ENCODE measurements at places on chromosomes 2 and 18. TPM values are rescaled to one million over a fixed set of nuclear protein-coding genes. Genes with fewer than 3 reads are reported as not detected.
A peak's percentile ranks its signal among the peaks of the same experiment; 100 is the strongest.

SNED1 gene
- total RNA-seq = 11.8 TPM

DNA sequence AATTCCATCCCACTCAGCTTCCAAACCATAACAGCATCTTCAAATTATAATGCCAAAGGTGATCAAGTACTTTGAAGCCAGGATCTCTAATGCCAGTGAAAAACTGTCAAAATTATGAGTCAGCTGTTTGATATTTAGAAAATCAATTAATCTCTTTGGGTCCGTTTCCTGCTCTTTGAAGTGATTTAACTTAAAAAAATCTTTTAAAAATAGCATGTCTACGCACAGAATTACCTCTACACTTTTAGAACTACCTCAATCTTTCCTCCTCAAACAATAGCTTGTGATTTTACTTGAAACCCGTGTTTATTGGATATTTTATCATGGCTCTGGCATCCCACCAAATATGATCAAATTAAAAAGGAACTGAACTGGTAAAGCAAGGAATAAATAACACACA is 31.3 kb upstream of the TANK start:
- DNase-seq = no peak

CKAP2L gene
- 0.81 TPM for total RNA-seq

- no peak for DNase-seq
Observed at GRCh38 chr2:98438190-98439133, 6.2 kb upstream of the INPP4A start.

DNA sequence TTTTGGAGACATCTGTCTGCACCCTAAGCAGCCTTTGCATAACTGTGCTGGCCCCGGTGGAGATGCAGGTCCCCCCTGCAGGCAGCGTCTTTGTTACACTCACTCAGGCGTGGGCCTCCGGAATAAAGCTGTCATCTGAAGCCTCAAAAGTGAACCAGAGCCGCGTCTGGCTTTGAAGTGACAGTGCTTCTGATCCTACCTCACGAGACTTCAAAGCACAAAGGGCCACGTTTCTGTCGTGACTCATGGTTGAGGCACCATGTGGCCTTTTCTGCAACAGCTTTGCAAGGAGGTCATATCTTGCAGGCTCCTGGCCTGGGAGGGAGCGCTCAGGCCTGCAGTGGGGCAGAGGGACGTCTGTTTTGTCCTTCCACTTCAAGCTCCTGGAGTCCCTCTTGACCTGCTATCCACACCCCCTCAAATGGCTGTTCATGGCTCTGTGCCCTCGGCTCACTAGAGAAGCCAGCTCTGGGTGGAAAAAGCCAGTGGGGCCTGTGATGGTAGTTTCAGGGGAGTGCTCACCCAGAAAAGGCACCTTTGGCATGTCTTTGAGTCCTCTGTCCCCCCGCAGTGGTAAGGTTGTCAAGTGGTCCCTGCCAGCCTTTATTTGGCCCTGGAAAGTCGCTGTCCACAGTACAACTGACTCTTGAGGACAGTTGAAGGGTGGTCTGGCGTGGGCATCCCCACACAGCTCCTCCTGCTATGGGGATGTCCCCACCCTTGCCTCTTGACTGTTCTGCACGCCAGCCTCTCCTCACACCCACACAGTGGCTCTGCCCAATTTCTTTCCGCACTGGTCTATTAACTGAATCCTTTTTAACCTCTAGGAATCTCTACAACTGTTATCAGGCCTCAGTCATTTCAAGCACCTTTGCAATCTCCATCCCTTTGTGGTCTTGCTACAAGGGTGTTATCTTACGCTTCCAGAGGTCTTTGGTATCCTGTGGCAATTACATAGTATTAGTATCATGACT is 19.3 kb downstream of the GPR55 start:
- peak; percentile 33 for DNase-seq

MYCN gene
- total RNA-seq = 94.3 TPM

GRCh38 chr18:52766002-52766545 is 426.1 kb downstream of the DCC start:
- DNase-seq = no peak

ANXA4 gene
- 26.1 TPM for total RNA-seq

ACMSD gene
- total RNA-seq = not detected

DNA sequence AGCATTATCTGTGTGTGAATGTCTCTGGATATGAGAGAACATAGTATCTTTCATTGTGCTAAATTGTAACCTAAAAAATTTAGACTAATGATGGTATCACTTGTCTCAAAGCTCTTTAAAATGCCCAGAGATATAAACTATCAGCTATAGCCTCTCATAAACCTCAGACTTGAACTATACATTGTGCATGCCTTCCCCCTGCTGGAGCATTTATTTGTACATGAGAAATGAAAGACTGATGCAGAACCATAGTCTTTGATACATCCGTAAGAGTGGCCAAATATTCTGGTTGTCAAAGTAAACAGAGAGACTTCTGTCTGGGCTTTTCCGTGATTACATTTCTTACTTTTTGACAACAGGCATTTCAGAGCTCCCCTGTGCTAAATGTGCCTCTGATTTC is 71.9 kb upstream of the CCDC68 start:
- DNase-seq = no peak

LDAH gene
- total RNA-seq = 13.7 TPM

DNA sequence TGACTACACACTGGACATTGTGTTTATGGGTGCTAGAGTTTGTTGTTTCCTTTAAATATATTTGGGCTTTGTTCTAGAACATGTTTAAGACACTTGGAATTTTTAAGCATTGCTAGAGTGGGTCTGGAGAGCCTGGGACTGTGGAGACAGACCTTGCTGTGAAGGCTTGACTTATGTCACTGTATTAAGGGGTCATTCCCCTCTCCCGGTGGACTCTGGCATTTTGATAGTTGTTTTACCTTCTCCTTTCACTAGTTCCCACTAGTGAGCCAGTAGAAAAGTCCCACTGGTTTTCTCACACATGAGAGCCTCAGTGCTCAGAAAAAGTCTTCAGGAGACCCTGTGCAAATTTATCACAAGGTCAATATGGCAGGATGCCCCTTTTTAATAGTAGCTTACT is 18.6 kb downstream of the ADNP2 start:
- no peak for DNase-seq

CRYGD gene
- 5.7 TPM for total RNA-seq

KIF1A gene
- total RNA-seq = not detected

NT5C1B gene
- total RNA-seq = not detected

- no peak for DNase-seq
Observed at GRCh38 chr2:112606547-112606946, 22.1 kb downstream of the CHCHD5 start.

- no peak for DNase-seq
Observed at GRCh38 chr2:237886685-237887481, 27.5 kb downstream of the RAMP1 start.

- no peak for DNase-seq
Observed at GRCh38 chr2:204042401-204042800, 105.8 kb downstream of the ICOS start.

EN1 gene
- total RNA-seq = not detected

LHCGR gene
- total RNA-seq = not detected

DNA sequence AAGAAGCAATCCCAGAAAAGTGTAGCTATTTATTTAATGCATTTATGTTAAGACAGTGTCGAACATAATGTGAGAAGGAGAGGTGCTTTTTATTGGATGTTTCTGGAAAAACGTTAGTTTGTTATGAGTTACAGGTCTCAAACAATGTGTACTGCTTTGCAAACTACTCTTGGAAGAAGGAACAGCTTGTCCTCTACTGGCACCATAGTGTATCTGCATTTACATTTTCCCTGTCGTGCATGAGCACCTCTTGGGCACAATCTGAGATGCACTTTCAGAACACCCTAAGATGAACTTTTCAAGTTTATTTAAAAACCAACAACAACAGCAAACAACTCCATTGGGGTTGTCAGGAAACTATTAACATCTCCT is 22.8 kb downstream of the CCNYL1 start:
- no peak for DNase-seq

NEU2 gene
- total RNA-seq = not detected

GKN1 gene
- not detected for total RNA-seq

SP5 gene
- not detected for total RNA-seq

GRCh38 chr2:157785866-157786662 is 90.1 kb downstream of the ACVR1 start:
- no peak for DNase-seq

DNA sequence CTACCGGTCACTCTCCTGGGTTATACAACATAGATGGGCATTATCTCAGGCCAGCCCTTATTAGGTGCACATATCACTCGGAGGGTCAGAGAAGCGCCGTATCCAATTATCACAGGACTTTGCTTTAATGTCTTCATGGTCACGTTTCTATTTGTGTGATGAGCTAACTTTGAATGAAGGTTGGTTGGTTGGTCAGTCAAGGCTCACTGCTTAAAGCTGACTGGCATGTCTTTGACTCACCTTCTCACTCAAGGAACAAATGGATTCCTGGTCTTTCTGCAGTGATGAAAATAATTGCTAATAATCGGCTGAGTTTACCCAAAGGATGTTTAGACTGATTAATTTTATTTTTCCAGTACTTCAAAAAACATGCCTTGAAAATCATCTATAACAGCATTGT is 39.7 kb downstream of the COLEC12 start:
- no peak for DNase-seq

DNA sequence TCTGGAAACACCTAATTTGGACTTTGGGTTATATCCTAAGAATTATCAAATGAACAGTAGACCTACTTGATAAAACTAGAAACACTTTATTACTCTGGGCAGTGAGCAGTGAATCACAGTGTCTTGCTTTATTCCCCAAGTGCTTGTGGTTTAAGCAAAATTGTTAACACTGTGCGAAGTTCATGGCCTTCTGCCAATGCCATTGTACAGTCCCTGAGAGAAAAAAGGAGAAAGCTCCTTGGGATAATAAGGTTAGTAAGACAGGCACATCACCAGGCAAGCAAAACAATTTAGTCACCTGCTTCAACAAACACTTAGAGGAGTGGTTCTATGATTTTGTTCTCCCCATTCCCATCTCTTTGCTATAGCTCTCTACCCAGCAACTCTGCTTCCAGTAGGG is 39.8 kb downstream of the ADCYAP1 start:
- DNase-seq = no peak

FRZB gene
- not detected for total RNA-seq

DNA sequence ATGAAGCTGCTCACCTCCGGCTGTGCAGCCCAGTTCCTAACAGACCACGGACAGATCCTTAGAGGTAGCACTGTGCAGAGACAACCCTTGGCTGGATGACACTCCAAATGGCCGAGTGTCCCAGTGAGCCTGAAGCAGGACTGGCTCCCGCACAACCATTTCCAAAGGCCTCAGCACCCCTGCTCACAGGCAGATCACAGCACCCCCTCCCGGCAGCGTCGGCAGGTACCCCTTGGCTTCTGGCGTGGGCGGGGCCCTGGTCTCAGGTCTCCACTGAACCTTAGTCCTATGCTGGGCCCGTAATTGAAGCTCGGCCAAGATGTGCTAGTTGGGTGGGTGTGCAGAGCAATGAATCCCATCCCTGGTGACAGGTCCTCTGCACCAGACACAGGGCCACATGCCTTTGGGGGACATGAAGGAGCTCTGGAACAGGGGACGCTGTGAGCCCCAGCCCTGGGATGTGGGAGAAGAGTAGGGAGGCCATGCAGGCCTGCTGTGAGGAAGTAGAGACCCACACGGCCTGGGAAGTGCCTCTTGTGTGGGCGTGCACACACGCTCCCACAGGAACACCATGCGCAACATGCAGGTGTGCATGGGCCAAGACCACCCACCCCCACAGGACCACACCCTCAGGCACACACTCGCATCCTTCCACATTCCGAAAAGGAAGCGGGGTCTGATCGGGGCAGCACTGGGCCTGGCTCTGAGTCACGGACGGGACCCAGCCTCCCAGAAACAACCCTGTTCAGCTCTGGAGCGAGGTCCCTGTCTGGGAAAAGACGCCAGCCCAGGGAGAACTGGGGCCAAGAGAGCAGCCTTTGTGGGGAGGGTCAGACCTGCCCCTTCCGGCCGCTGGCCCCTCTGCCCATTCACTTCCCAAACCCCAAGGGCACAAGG is 2.8 kb downstream of the DUSP2 start:
- DNase-seq = no peak

DNA sequence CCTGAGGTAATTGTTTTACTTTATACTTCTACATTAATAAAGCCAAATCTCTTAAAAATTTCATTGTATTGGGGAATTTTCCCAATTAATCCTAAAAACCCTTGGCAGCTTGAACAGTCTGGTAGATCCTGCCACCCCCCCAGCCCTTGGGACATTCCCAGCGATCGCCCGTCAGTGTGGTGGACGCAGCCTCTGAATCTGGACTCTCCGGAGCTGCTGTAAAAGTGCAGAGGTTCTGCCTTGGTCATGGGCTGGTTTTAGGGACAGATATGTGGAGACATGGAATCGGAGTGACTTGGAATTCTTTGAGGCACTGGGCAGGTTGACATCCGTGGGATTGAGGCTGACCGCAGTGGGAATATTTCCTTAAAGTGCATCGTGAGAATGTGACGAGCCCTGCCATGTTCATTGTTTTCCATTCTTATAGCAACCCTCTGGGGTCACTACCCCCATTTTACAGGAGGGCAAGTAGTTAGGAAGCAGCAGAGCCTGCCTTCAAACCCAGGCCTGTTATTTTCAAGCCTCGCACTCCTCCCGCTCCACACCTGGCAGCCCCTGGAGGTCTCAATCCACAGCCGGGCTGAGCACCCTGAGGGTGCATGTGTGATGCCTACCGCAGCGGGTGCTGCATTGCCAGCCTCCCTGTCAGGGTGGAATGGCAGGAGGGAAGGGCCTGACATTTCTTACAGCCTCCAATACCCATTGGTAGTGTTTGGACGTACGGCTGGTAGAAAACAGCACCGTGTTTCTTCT is 6.5 kb downstream of the EMILIN2 start:
- no peak for DNase-seq

CNOT11 gene
- total RNA-seq = 36.6 TPM

DNA sequence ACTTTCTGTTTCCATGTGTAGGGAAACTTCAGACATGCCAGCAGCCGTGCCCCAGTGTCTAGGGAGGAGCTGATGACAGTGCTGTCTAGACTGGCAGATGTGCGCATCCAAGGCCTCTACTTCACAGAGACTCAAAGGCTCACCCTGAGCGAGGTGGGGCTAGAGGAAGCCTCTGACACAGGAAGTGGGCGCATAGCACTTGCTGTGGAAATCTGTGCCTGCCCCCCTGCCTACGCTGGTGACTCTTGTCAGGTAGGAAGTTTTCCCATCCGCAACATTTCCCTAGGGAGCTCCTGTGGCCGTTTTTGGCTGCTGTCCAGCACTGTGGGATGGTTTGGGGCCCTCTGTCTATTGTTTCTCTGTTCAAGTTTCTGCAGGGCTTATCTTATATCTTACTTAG is 143.1 kb upstream of the TTC39C start:
- no peak for DNase-seq

DNA sequence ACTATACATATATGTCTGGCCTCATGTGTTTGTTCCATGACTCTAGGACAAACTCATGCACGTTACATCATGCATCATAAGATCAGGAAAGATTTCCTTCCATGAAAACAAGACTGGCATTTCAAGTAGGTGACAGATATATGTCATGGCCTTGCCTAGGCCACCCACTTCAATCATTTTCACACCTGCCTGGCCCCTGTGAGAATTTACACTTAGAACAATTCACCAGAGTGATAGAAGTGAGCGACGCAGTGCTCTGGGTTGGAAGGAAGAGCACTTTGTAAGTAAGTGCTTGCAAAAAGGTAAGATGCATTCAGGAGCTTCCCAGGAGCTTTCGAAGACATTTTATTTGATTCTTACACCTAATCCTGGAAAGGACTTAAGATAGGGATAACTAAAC is 39.5 kb downstream of the TMEM163 start:
- no peak for DNase-seq

- DNase-seq = no peak
Observed at GRCh38 chr2:69801745-69802290, 27.6 kb upstream of the GMCL1 start.

GRCh38 chr2:169193618-169194017 is 124.3 kb downstream of the DHRS9 start:
- DNase-seq = no peak

PCBP1 gene
- 156 TPM for total RNA-seq

All from hematopoietic multipotent progenitor cell (in vitro differentiated cells).